ENCODE measurements at places on chromosomes 3 and 15.

GRCh38 chr3:10010421-10010877 lies 15.8 kb upstream of the FANCD2 start:
- DNase-seq, result no peak

- DNase-seq, result no peak
These were observed 141.8 kb downstream of the XXYLT1 start for GRCh38 chr3:195129072-195129643.

- DNase-seq, result no peak
These were observed 8.3 kb downstream of the BMF start for GRCh38 chr15:40100123-40100946.

DNA sequence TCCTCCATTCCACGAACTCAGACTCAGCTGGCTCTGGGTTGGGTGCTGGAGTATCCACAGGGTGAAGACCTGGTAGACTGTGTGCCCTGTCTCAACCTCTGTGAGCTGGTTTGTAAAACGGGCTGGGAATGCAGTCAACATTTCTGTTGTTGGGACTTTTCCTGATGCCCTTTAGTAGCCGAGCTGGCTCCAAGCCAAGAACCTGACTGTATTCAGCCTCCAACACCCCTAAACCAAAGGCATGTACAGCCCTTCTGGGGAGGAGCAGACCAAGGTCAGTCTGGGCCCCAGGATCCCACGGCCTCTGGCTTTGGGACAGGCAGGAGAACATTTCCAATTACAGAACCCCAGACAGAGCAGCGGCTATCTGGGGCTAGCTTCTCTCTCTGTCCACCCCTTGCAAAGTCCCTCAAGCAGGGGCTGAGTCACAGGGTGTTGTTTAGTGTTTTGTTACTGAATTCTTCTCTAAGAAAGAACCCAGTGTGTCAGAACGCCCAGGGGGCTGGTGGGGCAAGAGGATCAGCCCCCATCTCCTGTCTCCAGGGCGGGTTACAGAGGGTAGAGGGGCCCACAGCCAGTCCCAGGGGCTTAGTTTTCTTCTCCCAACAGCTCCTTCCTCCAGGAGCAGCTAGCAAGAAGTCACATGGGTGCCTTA lies 56.8 kb upstream of the SLC6A6 start:
- DNase-seq, result no peak

DNA sequence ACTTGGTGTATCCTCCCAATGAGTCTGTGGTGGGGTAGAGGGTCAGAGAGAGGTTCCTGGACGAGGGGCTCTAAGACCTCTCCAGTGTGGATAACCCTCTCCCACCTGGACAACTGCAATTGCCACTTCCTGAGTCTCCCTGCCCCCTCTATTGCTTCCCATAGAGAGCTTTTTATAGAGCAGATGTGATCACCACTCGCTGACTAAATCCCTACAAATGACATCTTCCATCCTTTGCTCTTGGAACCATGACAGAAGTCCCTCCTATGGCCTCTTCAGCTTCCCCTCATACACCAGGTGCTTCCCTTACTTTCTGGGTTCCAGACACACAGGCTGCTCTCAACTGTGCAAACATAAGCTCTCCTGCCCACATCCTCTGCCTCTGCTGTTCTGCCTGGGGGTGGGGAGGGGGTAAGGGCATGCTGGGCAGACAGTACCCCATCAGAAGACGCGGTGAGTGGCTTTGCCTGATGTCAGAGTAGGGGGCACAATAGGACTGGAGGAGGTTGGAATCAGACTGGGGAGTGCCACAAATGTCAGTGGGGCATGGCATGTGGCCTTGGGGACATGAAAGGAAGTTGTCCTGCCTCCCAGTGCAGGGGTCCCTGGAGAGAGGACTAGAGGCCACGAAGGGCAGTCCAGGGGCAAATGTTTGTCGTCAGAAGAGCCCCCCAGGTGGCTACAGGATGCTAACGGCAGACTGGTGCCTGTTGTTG lies 15.2 kb downstream of the ITIH3 start:
- no peak for DNase-seq

GRCh38 chr3:45954306-45954705 lies 11.0 kb downstream of the CXCR6 start:
- DNase-seq, result no peak

GRCh38 chr3:172182797-172183196 lies 143.4 kb downstream of the FNDC3B start:
- DNase-seq, result no peak

- DNase-seq, result no peak
These were observed 2.2 kb downstream of the CHRNB4 start for GRCh38 chr15:78638658-78639314.

GRCh38 chr3:72322264-72322976 lies 525.8 kb downstream of the SHQ1 start:
- no peak for DNase-seq

DNA sequence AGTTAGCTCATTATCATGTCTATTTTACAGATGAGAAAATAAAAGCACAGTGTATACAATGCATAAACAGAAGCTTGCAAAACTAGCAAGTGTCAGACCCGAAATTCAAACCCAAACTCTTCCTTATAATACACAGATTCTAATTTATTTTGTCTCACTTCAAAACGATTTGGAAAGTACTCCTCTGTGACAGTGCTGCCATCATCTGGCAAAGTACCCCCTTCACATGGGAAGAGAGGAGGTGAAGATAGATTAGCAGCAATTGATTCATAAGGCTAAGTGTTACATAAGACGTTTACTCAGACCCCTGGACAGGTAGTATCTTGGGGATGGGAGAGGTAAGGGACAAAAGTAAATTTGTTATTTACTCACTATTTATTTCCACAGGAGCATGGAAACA lies 744.0 kb upstream of the SGO1 start:
- no peak for DNase-seq

DNA sequence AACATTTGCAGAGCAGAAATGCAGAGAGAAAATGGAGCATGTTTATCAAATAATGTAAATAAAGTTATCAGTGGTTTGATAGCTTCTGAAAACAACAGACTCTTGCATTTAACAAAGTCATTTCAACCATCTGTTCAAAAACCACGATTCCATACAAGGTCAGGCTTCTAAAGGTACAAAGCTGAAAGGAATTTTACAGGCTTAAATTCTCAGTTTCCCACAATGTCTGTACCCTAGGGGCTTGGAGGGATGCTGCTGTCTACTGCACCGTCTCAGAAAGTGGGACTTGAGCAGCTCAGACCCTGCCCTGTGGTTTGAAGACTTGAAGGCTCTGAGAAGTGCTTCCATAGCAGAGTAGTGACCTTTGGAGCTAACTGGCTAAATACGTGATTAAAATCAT lies 30.4 kb upstream of the TM4SF1 start:
- no peak for DNase-seq

GRCh38 chr3:188021041-188021440 lies 132.9 kb upstream of the LPP start:
- no peak for DNase-seq

GRCh38 chr3:13149330-13150108 lies 76.3 kb upstream of the IQSEC1 start:
- no peak for DNase-seq

DNA sequence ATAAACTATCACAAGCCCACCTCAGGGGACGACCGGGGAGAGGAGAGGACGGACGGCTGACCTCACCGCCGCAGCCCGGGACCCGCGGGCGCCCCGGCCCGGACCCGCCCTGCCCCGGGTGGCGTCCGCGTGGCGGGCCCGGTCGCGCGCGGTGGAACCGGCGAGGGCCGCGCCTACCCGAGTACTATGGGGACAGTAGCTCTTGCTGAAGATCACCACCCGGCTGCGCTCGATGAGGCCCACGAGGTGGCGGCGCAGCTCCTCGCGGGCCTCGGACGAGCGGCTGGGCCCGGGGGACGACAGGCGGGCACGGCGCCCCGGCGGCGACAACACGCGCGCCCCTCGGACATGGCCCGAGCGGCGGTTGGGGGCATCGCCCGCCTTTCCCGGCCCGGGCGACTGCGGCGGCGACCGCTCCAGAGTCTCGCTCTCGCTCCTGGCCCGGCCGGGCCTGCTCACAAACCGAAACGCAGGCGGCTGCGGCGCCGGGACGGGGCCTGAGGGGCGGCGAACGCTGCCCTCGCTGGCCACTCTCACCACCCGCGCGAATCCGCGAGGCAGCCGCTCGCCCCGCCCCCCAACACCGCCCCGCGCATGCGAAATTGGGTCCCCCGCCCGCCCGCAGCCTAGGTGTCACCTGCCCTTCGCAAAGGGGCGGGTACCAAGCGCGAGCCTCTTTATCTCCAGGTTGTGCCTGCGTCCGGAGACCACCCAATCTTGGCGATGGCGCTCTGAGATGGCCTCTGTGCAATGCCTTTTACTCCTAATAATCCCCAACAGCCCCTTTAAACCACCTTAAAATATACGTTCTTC lies at the start of gene TXNRD3:
TSS of gene TXNRD3 (minus strand) at position 554 of the 813 bp plus-strand sequence.
- DNase-seq, result peak; percentile 39

DNA sequence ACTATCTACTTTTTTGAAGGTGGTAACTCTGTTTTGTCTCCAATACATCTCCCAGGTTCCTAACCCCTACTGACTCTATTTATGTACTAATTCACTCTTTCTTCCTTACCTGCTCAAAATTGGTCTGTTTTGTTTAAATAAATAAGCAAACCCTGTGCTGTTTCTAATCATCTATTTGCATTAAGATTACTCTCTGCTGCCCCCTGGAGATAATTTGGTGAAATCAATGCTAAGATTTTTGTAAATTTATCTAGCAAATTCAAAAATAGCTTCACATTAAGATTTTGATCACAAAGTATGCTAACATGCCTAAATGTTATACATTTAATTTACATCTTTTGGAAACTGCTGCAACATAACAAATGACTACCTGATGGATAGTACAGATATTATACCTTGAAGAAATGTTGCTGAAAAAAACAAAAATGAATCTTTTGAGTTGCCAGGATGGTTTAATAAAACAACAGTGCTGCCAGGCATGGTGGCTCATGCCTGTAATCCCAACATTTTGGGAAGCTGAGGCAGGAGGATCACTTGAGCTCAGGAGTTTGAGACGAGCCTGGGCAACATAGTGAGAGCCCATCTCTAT lies 4.4 kb upstream of the CD200R1 start:
- no peak for DNase-seq

DNA sequence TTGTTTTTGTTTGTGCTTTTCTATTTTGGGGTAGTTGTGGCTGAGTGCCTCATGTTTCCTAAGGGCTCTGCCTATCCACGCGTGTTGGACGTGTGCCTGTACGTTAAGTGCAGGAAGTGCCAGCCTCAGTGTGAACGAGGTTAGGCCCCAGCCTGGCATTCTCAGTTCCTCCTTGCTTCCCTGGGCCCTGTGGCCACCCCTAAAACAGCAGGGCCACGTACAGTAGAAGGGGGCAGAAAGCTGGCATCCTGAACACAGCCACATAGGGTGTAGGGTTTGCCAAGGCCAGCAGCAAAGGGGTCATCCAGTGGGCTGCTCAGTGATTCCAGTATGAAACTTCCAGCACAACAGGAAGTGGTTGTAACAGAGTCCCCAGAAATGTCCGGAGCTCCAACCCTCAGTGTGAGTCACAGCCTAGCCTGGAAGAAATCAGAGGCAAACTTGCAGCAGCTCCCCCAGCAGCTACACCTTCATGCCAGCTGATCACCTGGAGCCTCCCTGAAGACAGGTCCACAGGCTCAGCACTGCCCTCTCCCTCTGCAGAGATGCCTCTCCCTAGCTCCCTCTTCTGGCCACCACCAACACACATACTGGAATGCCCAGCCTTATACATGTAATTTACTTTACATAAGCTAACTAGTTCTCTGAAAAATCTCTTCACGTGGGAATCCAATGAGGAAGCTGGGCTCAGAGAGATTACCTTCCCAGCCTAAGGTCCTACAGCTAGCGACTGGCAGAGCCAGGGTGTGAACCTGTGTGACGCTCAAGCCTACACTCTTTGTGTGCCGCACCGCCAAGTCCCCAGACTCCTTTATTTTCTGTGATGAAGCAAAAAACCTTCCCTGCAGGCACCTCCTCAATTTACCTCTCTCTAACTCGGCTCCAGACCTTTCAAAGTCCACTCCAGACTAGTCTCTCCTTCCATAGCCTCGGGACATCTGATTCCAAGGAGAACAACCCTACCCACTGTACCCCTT lies 26.6 kb downstream of the ILDR1 start:
- DNase-seq, result no peak

- DNase-seq, result no peak
These were observed 2.5 kb upstream of the EOMES start for GRCh38 chr3:27724459-27725197.

DNA sequence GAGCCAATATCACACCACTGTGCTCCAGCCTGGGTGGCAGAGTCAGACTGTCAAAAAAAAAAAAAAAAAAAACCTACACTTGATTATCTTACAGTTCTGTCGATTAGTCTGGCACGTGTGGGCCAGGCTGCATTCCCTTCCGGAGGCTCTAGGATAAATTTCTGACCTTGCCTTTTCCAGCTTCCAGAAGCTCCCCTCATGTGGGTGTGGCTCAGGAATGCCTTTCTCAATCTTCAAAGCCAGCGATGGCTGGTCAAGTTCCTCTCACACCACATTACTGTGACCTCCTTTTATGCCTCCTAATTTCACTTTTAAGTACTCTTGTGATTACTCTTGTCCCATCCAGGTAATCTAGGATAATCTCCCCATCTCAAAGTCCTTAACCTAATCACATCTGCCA lies 58.2 kb upstream of the DUT start:
- no peak for DNase-seq

GRCh38 chr3:172904711-172905373 lies 154.3 kb downstream of the ECT2 start:
- no peak for DNase-seq

- no peak for DNase-seq
These were observed 70.2 kb upstream of the PIK3R4 start for GRCh38 chr3:130816561-130817445.

- DNase-seq, result no peak
These were observed 149.1 kb upstream of the HACD2 start for GRCh38 chr3:123733805-123734526.

DNA sequence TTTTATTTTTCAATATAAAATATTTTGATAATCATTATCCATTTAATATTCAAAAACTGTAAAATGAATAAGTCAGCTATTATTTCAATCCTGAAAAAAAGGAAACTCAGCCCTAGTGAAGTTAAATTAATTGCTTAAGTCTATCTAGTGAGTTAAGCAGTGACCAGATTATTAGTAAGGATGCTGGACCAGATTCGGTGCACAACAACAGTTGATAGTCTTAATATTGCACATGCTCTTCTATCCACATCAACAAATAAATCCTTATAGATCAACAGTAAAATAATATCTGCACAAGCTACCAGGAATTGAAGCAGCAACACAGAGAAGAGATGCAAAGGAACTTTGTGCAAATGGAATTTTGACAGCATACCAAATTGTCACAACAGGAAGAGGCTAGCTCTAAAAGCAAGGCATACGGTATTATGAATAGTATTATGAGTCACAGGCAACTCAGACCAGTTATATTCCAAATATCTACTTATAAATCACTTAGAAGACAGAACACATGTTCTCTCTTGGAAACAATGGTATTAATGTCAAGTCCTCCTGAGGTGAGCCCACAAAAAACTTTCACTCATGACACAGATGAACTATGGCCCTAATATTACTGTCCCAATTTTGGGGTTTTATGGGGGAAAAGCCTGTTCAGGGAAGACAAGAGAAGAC lies 24.9 kb downstream of the VPS13C start:
- no peak for DNase-seq

- no peak for DNase-seq
These were observed 115.9 kb downstream of the DCLK3 start for GRCh38 chr3:36648241-36649034.

- DNase-seq, result no peak
These were observed 20.2 kb upstream of the TMEM41A start for GRCh38 chr3:185519021-185519420.
